Cerebellar nuclear complex (tissue), 1 donor: ENCODE measurements at places on chromosomes 11 and 22.

GRCh38 chr11:13105237-13105844, 96.2 kb downstream of the RASSF10 start:
- no peak for DNase-seq

- DNase-seq = no peak
Observed at GRCh38 chr11:7428196-7428595, 57.1 kb upstream of the OLFML1 start.

- DNase-seq = no peak
Observed at GRCh38 chr11:48020092-48020755, 39.9 kb downstream of the PTPRJ start.

GRCh38 chr11:61854206-61854895, 26.3 kb downstream of the FADS2 start:
- no peak for DNase-seq

GRCh38 chr22:17786435-17787161, 12.3 kb upstream of the BID start:
- no peak for DNase-seq

- no peak for DNase-seq
Observed at GRCh38 chr22:48404801-48405447, 1422.7 kb downstream of the BRD1 start.

DNA sequence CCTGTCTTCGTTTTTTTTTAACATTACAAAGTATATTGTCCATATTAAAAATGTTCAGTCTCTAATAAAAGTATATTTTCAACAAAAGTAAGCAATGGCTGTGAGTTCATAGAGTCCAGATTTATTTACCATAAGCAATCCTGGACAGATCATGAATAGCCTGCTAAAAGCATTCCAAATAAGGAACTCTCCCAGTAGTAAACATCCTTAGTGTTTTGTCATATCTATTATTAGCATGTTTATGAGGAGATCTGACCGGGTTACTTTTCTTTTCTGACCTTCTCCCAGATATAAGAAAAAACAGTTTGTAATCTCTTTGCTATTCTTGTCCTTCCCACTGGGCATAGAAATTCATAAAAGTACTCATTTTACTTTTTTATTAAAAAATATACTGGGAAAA, 403.9 kb upstream of the ANO3 start:
- DNase-seq = no peak

DNA sequence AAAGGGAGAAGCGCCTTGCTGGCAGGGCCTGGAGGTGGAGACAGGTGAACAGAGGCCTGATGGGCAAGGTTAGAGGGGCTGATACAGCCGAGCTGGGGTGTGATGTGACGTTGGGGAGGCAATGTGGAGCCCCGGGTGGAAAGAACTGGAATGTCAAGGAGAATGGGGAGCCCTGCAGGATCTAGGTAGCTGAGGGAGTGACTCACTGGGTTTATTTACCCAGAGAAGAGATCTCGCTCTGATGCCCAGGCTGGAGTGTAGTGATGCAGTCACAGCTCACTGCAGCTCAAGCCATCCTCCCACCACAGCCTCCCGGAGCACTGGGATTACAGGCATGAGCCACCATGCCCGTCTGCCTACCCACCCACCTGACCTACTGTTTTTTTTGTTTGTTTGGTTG, 1.9 kb upstream of the CYB5R3 start:
- DNase-seq = no peak

DNA sequence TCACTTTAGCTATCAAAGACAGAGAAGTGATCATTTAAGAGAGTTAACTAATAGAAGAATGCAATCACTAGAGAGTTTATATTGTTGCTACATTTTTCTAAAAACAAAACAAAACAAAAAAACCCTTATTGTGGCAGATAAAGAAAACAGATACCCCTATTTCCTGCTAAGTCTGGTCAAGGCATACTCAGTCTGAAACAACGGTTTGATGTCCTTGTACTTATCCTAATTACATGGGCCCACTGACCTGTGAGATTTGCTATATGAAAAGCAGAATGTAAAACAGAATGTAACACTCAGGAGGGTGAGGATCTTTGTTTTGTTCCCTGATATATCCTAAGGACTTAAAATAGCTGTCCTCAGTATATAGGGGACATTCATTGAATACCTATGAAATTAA, 24.6 kb downstream of the MAML2 start:
- DNase-seq = no peak

- no peak for DNase-seq
Observed at GRCh38 chr11:18692941-18693760, 5.4 kb upstream of the TMEM86A start.

- no peak for DNase-seq
Observed at GRCh38 chr11:7603031-7603781, 70.1 kb downstream of the CYB5R2 start.

- DNase-seq = no peak
Observed at GRCh38 chr11:85805387-85805786, 5.6 kb downstream of the SYTL2 start.

GRCh38 chr11:16993495-16993894, 20.7 kb downstream of the PLEKHA7 start:
- no peak for DNase-seq

DNA sequence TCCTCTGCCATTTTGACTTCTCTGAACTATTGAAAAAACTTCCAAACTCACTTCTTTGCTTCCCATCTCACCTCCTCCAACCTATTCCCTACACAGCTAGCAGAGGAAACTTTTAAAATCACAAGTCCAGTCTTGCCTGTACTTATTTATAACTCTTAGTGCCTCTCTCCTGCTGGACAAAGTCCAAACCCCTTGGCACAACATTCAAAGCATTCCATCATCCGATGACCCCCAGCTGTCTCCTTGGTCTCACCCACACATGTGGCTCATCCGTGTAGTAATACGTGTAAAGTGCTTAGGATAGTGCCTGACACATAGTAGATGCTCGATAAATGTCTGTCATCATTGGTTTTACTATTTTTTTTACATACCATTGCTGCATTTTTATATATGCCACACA, 101.4 kb downstream of the PARVA start:
- no peak for DNase-seq

DNA sequence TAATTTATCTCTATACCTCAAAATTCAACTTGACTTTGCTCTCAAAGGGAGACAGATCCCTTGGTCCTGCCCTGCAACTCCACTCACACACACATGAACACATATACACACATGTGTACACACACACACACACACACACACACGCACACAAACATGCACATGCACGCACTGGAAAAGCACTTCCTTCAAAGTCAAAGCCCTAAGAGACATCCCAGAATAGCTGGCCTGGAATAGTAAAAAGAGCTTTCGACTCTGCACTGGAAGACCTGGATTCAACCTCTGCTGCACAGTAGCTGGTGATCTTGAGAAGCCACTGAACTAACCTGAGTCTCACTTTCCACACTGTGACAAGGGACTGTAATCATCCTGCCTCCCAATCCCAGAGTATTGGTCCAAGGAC, 26.8 kb downstream of the TENM4 start:
- DNase-seq = no peak

DNA sequence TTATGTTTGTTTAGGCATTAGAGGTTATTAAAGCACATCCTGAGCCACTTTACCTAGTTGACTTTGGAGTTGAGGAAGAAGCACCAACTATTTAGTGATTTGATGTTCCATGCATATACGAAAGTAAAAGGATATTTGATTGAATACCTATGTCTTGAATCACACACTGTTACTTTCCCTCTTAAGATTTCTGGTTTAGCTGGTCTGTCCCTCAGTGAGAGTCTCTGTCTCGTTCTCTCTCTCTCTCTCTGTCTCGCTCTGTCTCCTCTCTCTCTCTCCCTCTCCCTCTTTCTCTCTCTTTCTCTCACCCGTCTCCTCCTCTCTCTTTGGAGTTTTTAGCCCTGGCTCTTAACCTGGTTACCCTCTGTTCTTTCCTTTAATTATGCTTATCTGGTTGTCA, 11.0 kb downstream of the CTNND1 start:
- no peak for DNase-seq

DNA sequence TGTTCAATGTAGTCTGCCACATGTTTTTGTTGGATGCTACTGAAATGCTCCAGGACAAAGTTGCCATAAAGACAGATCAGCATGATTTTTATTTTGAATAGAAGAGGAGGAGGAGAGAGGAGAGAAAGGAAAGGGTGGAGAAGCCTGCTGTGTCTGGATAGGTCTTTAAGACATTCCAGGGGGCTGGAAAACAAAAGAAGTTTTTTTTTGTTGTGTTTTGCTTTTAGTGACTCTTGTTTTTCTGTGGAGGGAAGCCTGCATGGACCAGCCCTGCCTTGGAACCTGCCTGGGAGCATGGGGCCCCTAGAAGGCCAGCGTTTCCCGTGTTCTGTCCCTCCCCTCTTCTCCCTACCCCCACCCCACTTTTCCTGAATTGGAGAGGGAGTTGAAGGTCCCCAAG, 2.3 kb downstream of the TSPAN18 start:
- no peak for DNase-seq

DNA sequence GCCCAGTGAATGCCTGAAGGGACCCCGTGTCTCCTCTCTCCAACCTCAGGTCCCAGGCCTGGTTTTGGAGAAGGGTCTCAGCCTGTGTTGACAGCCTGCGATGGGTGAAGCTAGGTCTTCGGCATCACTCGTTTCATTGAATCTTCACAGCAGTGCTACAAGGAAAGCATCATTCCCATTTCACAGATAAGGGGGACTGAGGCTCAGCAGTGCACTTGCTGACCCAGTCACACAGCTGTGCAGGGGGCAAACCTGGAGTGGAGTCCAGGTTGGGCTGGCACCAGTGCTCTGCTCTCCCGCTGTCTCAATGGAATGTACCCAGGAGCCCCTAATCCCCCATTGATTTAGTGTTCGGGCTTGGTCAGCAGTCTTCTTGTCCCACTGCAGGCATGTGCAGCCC, 10.9 kb upstream of the YWHAH start:
- no peak for DNase-seq

- DNase-seq = no peak
Observed at GRCh38 chr22:41780746-41781505, 19.6 kb upstream of the CCDC134 start.

GRCh38 chr22:19476023-19476422, 3.0 kb downstream of the UFD1 start:
- DNase-seq = no peak

DNA sequence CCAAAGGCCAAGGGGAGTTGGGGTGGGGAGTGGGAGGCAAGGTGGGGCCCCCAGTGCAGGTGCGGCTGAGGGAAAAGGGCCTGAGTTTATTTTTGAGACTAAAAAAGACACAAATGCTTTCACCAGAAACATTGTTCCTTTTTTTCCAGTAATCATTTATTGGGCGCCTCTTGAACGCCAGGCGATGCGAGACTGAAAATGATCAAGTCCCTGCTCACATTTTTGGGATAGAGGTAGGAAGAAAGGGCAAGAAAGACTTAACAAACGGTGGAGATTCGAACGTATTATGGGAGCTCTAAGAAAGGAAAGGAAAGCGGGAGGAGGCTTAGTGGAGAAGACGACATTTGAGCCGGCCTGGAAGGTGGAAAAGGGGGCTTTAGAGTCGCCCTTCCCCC, 796 bp upstream of the SF3B2 start:
- DNase-seq = no peak

GRCh38 chr11:125948278-125949051, 2.6 kb downstream of the VSIG10L2 start:
- no peak for DNase-seq

DNA sequence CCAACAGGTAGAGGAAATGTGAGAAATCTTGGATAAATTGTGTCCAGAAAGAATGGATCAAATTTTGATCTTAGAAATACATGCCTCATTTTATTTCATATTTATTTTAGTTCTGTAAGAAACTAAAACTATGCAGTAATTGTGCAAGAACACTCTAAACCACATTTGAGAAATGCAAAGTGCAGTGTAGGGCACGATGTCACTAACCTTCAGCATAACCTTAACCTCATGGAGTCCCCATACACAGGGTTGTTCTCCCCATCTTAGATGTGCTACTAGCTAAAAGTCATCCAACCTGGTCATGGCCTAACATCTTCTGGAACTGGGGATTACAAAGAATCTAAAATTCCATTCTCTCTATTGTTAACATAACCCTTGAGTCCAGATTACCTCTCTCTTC, 48.4 kb upstream of the ARHGAP42 start:
- DNase-seq = no peak

DNA sequence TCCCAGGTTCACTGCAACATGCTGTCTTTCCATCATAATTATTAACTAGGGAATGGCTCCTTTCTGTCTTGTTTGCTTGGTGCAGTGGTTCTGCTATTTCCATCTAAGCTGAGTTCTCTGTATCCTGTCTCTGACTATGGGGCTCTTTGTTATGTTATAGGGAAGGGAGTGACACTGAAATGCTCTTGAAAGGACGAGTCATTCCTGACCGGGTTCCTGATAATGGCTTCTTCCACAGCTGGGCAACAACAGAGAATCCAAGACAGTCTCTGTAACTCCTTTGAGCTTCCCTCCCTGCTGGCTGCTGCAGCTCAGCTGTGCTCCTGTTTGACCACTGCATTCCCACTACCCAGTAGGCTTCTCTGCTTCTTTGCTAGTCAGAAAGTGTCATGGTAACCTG, 24.1 kb downstream of the OR2AT4 start:
- DNase-seq = no peak

GRCh38 chr11:118002541-118003423, 16.6 kb downstream of the IL10RA start:
- DNase-seq = no peak

GRCh38 chr11:18700375-18700774, 1.8 kb downstream of the TMEM86A start:
- DNase-seq = no peak

DNA sequence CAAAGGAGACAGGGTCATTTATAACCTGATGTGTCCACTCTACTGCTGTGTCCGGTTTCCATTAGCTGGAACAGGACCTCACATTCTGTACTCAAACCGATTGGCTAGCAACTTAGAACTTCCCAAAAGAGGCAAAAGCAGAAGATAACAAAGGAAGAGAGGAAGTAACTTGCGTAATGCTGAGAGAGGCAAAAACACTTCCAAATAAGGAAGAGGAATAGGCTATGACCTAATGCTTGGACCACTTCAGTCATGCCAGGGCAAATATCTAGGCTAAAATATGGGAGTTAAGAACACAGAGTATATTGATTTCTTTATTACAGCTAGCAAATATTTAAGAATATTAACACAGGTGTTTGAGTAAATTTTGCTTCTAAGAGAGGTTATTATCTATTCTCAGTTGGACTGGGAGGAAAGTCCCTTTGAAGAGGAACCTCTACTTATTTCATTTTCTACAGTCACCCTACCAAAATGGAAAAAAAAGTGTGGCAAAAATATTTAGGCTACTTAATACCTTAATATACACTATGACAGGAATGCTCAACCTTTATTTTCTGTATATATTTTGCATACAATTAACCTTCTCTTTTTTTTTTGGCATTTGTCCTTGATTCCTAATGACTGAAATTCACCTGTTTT, 499.8 kb upstream of the CHORDC1 start:
- DNase-seq = no peak

GRCh38 chr11:86632499-86633269, 39.7 kb downstream of the ME3 start:
- no peak for DNase-seq

GRCh38 chr11:116261606-116262005, 511.2 kb downstream of the BUD13 start:
- no peak for DNase-seq

GRCh38 chr11:105149477-105149876, 9.9 kb upstream of the CARD18 start:
- no peak for DNase-seq

- no peak for DNase-seq
Observed at GRCh38 chr11:87076874-87077429, 39.2 kb downstream of the TMEM135 start.

GRCh38 chr11:110463153-110463552, 33.4 kb downstream of the FDX1 start:
- no peak for DNase-seq
